ENCODE measurements at places on chromosomes 12 and 14.

DNA sequence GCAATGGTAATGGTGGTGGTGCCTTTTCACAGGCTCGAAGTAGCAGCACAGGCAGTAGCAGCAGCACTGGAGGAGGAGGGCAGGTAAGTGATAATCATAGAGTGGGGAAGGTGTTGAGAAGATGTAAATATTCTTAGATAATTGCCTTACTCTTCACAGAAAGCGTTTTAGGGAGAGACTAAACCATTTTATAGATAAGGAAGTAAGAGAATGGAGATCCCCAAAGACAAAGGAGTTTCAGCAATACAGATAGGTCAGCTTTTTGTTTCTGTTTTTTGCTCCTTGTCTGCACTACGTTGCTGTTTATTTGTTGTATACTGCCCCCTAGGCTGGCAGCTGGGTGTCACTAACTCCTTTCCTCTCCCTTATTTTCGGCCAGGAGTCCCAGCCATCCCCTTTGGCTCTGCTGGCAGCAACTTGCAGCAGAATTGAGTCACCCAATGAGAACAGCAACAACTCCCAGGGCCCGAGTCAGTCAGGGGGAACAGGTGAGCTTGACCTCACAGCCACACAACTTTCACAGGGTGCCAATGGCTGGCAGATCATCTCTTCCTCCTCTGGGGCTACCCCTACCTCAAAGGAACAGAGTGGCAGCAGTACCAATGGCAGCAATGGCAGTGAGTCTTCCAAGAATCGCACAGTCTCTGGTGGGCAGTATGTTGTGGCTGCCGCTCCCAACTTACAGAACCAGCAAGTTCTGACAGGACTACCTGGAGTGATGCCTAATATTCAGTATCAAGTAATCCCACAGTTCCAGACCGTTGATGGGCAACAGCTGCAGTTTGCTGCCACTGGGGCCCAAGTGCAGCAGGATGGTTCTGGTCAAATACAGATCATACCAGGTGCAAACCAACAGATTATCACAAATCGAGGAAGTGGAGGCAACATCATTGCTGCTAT, 2.0 kb downstream of the SP1 start:
- DNase-seq: peak; percentile 66

DNA sequence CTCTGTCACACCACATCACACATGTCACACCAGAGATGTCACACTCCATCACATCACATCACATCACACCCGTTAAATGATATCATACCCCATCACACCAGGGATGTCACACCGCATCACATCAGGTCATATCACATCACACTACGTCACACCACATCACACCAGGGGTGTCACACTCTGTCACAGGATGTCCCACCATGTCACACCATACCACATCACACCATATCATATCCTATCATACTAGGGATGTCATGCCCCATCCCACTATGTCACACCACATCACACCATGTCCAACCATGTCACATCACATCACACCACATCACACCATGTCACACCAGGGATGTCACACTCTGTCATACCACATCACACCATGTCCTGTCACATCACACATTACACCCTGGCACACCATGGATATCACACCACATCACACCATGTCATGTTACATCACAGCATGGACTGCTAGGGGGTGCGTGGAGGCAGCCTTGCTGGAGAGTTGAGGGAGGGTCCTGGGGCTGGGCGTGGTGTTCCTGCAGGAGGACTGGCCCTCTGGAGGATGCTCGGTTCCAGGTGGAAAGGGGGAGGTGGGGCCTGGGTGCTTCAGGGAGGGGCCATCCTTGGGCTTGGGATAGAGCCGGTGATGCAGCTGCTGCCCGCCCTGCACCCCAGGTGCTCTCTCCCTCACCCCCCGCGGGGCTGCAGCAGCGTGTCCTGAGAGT, 134.6 kb downstream of the TMEM121 start:
- no peak for DNase-seq

DNA sequence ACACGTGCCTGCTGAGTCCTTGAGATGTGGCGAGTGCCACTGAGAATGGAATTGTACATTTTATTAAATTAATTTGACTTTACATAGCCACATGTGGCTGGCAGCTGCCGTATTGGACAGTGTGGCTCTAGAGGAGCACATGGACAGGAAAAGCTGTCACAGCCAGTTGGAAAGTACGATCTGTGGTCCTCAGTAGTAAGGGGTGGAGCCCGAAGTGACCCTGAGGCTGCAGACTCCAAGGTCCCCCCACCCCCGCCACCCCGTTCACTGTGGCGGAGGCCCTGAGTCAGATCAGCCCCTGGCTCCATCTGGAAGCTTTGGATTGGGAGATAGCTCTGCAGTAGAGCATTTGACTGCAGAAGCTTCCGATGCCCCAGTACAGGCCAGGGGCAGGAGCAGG, 25.8 kb upstream of the BEGAIN start:
- no peak for DNase-seq

DNA sequence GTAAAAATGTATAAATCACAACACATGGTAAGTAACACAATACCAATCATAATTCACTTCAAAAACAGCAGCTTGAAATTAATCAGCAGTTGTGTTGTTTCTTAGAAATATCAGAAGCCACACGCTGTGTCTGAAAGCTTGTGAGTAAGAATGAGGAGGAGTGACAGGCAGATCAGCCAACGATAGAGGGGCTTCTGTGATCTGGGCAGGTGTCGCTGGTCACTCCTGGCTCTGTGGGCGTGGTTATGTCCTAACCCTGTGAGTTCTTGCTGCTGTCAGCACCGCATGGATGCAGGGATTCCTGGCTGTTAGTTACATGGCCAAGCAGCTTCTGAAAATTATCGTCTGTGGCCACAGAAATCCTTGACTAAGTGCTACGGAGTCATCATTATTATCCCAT, 123.4 kb downstream of the SLC25A47 start:
- DNase-seq: no peak

DNA sequence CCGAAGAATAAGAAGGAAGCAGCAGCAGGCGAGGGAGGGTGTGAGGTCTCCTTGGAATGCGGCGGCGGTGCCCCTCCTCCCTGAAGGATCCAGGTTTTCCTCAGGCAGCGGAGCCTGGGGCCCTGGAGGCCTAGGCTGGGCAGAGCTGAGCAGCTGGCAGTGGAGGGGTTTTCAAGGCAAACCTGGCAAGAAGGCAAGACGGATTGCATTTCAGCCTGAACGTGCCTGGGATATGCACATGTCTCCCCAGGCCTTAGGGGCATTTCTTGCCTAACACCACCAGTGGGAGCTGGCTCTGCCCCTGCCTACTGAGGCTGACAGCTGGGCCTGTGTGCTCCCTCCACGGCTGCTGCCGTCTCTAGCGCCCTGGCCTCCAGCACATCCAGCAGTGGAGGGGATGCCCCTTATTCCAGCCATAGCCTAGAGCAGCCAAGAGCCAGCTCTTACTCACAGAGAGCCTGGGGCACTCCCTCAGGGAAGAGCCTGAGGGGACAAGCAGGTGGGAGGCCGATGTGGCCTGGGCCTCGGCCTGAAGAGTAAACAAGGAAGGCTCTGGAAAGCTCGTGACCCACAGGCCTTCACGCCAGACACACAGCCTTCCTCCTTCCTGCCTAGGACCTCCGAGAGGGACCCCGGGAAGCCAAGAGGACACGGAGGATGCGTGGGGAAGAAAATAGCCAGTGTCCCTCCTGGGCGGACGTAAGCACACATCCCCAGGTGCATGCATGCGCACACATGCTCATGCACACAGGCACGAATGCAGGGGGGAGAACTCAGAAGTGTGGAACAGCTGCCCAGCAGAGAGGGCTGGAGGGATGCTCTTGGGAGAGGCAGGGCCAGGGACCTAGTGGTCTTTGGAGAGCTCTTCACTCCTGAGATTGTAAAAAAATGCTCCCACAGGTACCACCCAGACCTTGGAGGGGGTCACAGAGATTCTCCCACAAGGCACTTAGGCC, 23.0 kb upstream of the EIF2B2 start:
- no peak for DNase-seq
